ENCODE measurements at places on chromosomes 2 and 18.

DNA sequence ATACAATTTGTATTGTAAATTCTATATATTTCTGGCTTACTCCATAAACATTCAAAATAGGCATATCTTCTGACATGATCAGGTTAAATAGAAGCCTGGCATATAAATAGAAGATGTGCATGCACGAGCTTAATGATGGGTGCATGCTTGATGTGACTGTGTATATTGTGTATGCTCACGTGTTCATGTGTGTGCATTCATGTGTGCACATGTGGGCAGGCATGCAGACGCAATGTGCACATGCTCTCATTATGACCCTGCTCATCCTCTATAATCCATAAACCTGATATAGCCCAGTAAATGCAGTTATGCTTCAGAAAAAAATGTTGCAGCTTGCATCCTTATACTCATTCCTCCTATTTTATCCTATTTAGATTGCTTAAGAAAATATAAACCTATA, 29.2 kb downstream of the RAB27B start:
- no peak for DNase-seq

- peak; percentile 97 for DNase-seq
Measured at GRCh38 chr18:60232541-60232940, 140.0 kb downstream of the MC4R start.

DNA sequence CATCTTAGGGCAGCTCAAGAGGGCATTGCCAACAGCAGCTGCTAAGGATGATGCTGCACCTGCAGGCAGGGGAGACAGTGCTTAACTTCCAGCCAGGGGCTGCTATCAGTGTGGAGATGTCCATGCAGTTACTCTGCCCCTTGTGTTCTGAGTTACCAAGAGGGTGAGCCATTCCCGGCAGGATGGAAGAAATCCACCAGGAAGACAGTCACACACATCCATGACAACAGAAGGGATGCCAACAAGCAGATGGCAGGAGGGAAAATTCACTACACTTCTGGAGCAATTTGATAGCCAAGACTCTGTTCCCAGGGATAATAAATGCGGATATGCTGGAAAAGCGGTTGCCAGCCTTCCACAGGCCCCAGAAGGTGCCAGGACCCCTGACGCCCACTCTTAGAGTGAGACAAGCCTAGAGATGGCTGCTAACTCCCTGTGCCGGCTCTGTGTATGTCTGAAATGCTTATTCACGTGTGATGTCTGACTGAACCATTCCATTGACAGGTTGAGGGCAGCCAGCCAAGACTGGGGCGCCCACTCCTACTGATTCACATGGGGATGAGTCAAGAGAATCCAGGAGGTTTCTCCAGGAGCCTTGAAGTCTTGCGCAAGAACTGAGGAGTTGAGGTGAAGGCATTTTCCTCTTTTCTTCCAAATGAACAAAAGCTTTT, 24.5 kb downstream of the LOXHD1 start:
- peak; percentile 92 for DNase-seq

GRCh38 chr2:233430651-233431050, 76.4 kb downstream of the DGKD start:
- DNase-seq: no peak

- no peak for DNase-seq
Measured at GRCh38 chr2:16392647-16393499, 272.8 kb downstream of the CYRIA start.

GRCh38 chr2:42978175-42978886, 185.9 kb upstream of the HAAO start:
- no peak for DNase-seq

DNA sequence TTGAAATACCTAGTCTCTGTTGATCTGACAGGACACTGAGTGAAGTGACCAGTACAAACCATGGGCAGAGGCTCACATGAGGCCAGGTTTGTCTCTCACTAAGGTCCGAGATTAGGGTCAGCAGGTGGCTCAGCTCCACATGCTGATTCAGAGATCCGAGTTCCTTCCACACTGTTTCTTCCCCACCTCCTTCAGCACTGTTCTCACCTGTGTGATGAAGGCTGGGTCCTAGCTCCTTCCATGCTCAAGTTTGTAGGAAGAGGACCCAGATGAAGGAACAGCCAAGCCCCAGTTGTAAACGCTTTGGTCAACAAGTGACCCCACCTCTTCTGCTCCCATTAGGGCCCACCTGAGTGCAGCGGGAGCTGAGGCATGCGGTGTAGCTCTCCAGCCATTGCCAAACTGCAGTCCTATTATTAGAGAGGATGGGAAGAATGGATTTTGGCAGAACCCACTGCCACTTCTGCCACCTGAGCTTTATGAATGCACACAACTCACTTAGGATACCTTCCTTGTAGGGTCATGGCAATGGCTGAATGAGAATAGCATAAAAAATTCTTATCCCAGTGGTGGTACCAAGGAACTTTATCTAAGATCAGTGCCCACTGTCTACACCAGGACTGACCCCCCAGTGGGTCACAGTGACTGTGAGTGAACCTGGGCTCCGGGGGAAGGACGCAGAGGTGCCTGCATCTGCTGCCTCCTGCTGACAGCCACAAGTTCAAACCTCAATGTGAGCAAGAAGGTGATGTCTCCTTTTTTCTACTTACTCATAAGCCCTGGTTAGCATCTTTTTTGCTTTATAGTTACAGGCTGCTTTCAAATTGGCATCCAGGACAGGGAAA, 324.8 kb upstream of the HS6ST1 start:
- no peak for DNase-seq

DNA sequence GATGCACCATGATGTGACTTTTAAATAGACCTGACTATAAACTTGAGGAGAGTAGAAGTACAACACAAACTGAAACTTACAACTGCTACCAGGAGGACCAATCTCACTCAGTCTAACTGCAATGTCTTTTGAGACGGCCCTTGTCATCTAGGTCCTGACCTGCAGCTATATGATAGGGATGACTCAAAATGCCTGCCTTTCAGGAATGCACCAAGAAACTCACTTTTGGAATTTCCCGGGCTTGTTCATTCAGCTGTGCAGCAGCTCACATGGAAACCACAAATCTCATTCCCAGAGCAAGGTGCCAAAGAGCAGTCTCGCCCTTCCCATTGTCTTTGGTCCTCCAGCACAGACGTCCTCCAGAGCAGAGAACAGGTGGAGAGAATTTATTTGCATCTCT, 113.7 kb downstream of the SPOPL start:
- peak; percentile 91 for DNase-seq

DNA sequence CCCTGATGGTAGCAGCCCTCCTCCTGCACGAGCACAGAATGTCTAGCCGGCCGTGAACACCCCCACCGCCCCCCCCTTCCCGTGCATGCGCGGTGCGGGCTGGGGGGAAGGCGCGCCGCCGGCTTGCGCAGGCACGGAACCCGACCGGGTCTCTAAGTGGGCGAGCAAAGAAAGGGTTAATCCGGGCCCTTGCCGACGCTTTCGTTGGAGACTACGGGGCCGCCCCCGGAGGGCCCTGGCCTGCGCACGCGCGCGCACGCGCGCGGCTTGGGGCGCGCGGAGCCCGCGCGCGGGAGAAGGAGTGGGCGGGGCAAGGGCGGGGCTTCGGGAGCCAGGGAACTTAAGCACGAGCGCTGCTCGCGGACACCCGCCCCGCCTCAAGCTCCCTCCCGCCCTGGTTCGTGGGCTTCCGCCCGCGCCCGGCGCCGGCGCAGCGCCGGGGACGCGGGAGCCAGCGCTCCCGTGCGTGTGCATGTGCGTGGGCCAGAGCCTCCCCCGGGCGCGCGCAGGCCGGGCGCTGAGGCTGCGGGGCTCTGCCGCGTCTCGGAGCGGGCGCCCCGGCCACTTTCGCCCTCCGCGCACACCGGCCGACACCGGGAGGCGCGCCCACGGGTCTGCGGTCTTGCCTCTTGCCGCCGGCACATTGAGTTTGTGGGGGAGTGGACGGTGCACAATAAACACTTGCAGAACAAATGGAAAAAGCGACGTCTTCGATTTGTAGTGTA, 617 bp upstream of the ZBTB14 start:
- peak; percentile 87 for DNase-seq

- peak; percentile 32 for DNase-seq
Measured at GRCh38 chr2:186771850-186772463, 77.0 kb downstream of the ZSWIM2 start.

DNA sequence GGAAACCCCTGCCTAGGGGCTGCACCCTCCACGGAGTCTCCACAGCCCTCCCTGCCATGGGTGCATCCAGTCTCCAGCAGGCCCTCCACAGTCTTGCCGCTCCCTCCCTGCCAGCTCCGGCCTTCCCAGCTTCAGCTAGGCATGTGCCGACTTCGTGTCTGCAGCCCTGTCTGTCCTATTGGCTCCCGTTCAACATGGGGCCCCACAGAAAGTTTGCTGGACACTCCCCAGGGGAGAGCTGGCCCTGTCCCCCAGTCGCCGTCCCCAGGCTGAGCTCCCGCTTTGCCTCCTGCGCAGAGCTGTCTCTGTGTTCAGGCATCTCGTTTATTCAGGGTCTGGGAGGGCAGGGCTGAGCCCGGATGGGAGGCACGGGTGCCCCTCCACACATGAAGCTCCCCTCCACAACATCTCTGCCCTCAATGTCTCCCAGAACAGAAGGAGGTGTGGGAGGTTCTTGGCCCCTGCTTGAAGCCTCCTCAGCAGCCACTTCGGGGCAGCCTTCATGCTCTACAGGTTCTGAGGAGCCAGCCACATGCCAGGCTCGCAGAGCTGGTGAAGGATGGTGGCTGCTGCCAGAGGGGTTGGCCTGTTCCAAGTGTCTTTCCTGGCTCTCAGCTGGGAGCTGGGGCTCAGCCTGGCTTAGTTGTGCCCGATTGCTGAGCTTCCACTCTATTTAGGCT, 120.1 kb upstream of the PXDN start:
- DNase-seq: no peak

DNA sequence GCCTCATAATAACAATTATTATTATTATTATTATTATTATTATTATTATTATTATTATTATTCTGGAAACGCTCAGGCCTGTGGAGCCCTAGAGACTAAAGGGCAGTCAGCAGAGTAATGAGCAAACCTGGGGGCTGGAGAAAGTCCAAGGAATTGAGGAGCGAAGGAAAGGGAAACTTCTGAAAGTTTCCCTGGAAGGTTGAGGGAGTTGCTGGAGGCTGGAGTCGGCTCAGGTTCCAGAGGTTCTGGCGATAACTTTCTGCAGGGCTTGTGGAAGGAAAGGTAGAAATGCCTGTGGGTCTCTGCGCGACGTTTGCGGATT, 9.2 kb downstream of the POU3F3 start:
- DNase-seq: no peak

DNA sequence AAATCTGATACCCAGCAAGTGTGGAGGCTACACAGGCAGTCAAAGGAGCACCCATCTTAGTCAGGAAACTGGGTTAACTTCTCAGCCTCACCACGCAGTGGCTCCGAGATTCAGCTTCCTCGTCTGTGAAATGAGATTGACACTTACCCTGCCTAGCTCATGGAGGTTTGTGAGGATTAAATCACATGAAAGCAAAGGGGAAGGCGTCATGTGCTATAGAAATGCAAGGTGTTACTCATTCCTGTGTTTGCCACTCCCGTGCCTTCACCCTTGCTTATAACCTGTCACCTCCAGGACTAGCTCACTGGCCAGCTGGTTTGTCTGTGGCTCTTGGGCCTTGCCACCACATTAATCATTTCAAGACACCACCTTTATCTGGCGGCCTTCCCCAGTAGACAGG, 118.9 kb upstream of the FOSL2 start:
- peak; percentile 68 for DNase-seq

- DNase-seq: peak; percentile 65
Measured at GRCh38 chr2:134773759-134774742, 55.3 kb upstream of the TMEM163 start.

GRCh38 chr2:43515807-43516497, 79.9 kb downstream of the THADA start:
- peak; percentile 35 for DNase-seq

DNA sequence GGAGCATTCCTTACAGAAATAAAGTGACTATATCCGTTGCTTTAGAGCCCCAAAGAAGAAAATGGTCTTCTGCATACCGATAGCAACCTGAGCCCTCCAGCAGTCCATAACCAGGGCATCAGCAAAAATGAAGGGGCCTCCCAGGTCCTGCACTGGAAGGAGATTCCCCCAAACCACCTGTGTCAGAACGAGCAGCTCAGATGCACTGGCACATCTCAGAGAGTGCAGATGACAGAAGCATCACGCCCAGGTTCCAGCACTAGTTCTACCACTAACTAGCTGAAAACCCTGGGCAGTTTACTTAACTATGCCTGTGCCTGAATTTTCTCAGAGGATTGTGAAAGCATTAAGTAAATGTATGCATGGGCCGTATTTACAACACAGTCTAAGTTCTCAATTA, 466.7 kb upstream of the MYT1L start:
- DNase-seq: no peak

DNA sequence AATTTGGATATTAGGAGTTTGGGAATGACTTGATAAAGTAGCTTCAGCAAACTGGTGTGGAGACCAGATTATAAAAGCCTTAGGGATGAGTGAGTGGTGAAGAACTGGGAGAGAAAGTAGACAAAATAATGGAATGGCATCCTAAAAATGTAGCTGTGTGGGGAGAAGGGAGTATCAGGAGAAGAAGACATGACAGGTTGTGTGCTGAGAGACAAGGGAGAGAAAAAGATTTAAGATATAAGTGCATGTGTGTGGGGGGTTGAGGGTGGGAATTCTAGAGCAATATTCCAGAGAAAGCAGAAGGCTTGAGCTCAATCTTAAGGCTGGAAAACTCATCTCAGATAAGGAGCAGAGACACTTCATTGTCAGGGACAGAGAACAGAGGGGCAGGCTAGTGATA, 159.5 kb downstream of the HNMT start:
- DNase-seq: no peak

DNA sequence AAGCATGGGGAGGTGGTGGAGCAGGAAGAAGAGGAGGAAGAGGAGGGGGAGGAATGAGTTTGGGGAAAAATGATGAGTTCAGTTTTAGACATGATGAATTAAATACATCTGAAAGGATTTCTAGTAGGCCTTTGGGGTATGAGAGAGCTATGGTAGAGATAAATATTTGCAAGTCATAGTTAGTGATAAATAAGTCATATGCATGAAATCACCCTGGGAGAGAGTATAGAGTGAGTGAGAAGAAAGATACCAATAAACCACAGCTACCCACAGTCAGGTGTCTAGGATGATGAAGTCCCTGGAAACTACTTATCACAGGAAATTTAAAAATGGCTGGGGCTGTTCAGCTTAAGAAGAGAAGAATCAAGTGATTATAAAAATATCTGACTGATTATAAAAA, 240.5 kb downstream of the RDH14 start:
- peak; percentile 30 for DNase-seq

DNA sequence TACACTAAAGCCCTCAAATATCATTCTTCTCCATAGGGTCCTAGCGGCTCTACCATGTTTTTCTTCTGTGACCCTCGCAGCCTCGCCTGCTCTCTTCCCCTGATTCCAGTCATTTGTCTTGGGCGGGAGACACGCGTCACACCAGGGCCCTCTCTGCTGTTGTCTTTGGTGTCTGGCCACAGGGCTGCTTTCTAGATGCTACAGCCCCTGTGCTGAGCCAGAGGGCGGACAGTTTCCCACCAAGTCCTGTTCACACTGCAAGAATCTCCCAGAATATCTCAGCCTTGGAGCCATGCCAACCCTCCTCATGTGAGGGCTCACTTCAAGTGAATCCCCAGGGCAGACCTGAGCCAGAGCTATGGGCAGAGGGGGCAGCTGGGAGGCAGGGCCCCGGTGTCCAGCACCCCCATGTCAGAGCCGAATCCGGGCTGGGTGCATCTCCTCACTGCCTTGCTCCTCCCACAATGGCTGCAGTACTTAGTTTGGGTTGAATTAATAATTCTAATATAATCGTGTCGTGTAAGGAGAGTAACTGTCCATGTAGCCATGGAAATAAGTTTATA, 42.1 kb downstream of the DIPK1C start:
- DNase-seq: no peak
